ENCODE measurements at places on chromosomes 16 and 17. TPM values are rescaled to one million over a fixed set of nuclear protein-coding genes. Genes with fewer than 3 reads are reported as not detected.

GRCh38 chr17:73371836-73372235 is 60.0 kb upstream of the CDC42EP4 start:
- no peak for DNase-seq

GRCh38 chr16:81170824-81171223 is 67.7 kb upstream of the BCO1 start:
- no peak for DNase-seq

GRCh38 chr16:71350821-71351557 is 7.5 kb upstream of the CALB2 start:
- no peak for DNase-seq

- DNase-seq = no peak
Measured at GRCh38 chr17:30401097-30401496, 22.4 kb downstream of the CPD start.

The PTX4 gene
- 0.24 TPM for total RNA-seq

GRCh38 chr17:9557857-9558256 is 17.8 kb downstream of the STX8 start:
- no peak for DNase-seq

The KRTAP17-1 gene
- total RNA-seq = not detected

The PIK3R6 gene
- total RNA-seq = not detected

DNA sequence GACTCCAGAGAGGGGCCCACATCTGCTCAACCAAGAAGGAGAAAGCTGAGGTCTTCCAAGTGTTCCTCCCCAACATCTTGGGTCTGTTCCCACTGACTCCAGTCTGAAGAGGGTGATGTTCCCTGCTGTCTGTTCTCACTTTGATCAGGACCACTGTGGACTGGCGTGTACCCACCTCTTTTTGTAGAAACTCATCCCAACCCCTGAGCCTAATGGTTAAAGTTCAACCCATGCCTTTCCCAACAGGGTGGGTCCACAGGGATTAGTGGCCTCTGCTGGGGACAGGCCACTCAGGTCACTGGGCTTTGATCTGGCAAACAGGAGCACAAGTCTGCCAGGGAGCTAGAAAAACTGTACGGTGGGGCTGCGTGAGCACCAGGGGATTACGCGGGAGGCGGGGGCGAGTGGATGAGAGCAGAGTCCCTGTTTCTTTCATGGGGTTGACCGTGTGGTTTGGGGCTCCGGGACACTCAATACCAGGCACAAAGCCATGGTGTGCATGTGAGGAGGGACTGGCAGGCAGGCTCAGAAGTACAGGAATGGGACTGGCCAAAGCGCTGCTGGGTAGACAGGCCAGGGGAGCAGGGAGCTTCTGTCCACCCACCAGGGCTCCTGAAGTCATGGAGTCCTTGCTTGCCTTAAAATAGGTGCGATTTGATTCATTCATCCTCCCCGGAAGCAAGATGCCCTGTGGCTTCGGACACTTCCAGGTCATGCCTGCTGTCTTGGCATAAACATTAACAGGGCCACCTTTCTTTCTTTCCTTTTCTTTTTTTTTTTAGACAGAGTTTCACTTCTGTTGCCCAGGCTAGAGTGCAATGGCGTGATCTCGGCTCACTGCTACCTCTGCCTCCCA is at the start of gene CA5A:
Gene CA5A, minus strand, starts transcription at position 155 of the 856 bp plus-strand sequence. Its CDS starts 79 bp downstream, at position 76.
- no peak for DNase-seq

The GINS3 gene
- total RNA-seq = 5.8 TPM

DNA sequence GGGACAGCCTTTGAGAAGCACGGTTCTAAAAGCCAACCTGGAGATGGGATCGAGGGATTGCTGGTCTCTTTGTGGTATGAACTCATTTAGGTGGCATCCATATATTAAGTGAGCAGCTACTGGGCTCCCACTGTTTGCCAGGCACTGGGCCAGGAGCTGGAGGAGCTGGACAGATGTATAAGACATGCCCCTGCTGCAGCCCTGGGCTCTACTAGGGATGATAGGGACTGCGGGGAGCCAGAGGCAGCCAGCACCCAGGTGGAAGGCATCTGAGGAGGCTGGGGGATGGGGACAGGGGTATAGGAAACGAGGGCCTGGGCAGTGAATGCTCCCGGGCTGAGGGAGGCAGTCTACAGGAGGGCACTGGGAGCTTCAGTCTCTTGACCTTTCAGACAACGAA is 53.0 kb upstream of the MEAK7 start:
- no peak for DNase-seq

The ESRP2 gene
- total RNA-seq = 0.59 TPM

GRCh38 chr17:8116776-8117175 is 1.5 kb downstream of the ALOXE3 start:
- no peak for DNase-seq

GRCh38 chr16:27314161-27314723 is 468 bp downstream of the IL4R start:
- peak; percentile 87 for DNase-seq

GRCh38 chr16:24046442-24046841 is 209.7 kb upstream of the CACNG3 start:
- DNase-seq = no peak

The SLC52A1 gene
- not detected for total RNA-seq

DNA sequence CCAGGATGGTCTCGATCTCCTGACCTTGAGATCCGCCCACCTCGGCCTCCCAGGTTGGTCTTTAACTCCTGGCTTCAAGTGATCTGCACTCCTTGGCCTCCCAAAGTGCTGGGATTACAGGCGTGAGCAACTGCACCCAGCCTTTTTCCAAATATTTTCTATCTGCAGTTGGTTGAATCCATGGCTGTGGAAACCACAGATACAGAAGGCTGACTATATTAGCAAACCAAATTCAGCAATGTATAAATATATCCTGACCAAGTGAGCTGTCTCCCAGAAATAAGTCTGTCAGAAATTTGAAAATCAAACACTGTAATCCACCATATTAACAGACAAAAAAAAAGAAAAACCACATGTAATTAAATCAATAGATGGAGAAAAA is 9.6 kb downstream of the CFDP1 start:
- DNase-seq = no peak

DNA sequence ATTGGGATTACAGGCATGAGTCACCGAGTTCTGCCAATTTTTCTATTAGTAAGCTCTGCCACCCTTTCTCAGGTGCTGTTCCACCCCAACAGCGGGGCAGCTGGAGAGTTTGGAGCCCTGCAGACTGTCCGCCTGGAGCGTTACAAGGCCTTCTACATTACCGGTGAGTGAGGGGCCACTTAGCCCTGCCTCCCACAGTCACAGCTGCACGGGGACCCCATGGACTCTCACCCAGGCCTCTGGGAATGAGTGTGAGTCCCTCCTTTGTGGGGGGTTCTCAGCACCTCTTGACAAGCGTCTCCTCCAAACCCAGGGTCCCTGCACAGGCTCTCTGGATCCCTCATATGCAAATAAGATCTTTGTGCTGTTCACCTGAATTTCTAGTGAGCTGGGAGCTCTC is 56.0 kb downstream of the WIPI1 start:
- no peak for DNase-seq

DNA sequence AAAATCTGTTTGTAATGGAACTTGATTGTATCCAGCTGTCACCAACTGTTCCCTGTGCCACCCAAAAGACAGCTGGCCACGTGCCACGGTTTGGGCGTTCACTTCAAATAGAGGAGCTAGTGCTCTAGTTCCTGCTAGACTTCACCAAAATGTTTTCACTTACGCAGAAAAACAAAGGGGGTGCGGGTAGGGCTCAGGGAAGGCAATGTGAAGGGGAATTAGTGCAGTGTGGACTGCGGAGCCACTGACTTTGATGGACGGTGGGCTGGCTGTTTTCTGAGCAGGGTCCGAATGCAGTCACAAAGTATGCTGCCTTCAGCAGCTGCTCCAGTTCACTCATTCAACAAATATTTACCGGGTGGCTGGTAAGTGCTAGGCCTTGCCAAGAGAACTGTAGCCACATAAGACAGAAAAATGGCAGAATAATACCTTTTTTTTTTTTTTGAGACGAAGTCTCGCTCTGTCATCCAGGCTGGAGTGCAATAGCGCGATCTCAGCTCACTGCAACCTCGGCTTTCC is 7.6 kb upstream of the CYTH1 start:
- DNase-seq = peak; percentile 87

GRCh38 chr16:29676989-29677785 is 1.8 kb upstream of the QPRT start:
- DNase-seq = no peak

The CBLN1 gene
- 1.9 TPM for total RNA-seq

- DNase-seq = peak; percentile 55
Measured at GRCh38 chr16:50377001-50377400, 8.2 kb upstream of the BRD7 start.

The MPP3 gene
- 35.0 TPM for total RNA-seq

The PRSS27 gene
- total RNA-seq = 0.51 TPM

The RDM1 gene
- total RNA-seq = not detected

GRCh38 chr16:9152649-9153501 is 61.4 kb downstream of the HAPSTR1 start:
- DNase-seq = no peak

DNA sequence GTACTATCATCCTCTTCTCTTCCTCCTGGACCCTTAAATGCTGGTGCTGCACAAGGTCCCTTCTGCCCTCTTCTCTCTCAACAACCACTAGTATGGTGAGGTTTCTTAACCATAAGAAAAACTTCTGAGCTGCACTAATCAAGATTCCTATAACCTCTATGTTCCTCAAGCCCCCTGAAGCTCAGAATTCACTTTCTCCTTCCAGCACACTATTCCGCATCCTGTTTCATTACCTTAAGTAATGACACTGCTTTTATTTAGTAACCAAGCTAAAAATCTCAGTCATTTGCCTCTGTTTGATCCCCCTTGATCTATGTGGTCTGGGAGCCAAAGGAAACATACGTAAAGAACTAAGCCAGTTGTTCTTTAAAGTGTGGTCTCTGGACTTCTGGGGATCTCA is 20.1 kb downstream of the KANSL1 start:
- DNase-seq = no peak

DNA sequence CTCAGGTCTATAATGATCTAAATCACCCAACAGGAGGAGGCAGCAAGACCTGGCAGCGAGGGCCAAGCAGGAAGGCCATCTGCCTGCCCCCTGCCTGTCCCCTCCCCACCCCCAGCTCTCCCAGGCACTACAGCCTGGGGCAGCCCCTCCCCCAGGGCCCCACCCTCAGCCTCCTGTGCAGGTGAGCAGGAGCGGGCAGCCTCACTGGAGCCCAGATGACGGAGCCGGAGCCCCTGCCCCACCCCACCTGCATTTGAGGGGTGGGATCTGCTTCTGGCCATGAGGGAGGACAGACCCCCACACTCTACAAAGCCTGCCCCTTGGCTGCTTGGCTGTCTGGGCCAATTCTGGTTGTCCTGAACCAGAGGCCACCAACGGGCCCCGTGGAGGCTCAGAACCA is 12.4 kb upstream of the BAHCC1 start:
- no peak for DNase-seq

The IGF2BP1 gene
- not detected for total RNA-seq

The RNF157 gene
- 13.0 TPM for total RNA-seq

DNA sequence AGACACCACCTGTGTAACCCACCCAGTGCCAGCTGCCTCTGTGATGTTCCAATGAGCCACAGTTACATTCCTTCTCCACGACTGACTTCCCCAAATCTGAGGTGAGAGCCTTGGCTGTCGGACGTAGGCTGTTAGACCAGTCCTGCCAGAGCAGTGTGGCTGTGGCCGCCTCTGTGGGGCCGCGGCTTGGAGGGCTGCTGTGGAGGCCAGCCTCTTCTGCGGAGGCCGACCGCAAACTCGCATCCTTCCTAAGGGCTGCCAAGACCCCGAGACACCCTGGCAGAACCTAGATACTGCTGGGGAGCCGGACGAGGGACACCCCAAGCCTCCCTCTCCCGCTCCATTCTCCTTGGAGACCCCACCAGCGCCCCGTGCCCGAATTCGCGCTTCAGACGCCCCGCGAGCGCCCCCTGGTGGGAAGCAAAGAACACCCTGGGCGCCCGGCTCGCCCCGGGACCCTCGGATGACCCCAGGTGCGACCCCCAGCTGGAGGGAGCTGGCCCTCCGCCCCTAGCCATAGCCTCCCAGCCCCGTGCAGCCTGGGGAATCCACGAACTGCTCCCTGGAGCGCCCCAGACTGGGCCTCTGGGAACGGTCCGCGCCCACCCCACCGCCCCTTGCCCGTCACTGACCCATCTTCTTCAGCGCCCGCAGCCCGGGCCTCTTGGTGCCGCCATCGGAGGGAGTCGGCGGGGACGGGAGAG is 547 bp downstream of the PLCD3 start:
- no peak for DNase-seq

- no peak for DNase-seq
Measured at GRCh38 chr17:48558831-48559121, 13.9 kb upstream of the HOXB2 start.

DNA sequence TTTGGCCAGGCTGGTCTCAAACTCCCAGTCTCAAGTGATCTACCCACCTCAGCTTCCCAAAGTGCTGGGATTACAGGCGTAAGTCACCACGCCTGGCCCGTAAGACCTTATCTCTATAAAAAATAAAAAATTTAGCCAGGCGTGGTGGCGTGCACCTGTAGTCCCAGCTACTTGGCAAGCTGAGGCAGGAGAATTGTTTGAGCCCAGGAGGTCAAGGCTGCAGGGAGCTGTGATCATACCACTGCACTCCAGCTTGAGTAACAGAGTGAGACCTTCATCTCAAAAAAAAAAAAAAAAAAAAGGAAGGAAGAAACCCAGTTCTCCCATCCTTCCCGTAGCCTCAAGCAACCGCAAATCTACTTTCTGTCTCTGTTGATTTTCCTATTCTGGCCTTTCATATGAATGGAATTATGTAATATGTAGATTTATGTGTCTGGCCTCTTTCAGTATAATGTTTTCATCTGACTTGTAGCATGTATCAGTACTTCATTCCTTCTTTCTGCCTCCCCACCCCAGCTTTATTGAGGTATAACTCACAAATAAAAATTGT is 11.2 kb downstream of the CASC3 start:
- no peak for DNase-seq

DNA sequence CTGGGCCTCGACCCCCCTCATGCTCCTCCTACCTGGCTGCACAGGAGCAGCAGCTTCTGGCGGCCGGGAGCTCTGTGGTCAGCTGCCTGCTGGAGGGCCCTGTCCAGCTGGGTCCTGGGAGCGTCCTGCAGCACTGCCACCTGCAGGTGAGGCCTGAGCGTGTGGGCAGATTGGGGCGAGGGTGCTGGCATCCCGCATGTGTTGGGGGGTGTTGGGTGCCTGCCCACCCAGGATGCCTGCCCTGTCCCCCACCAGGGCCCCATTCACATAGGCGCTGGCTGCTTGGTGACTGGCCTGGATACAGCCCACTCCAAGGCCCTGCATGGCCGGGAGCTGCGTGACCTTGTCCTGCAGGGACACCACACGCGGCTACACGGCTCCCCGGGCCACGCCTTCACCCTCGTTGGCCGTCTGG is 16.5 kb downstream of the FCSK start:
- DNase-seq = no peak

Measured in right atrium auricular region (tissue), 2 donors.